Endothelial cell (in vitro differentiated cells): ENCODE measurements at places on chromosomes 2 and 18. TPM values are rescaled to one million over a fixed set of nuclear protein-coding genes. Genes with fewer than 3 reads are reported as not detected.

- no peak overlapping the region for H3K4me3 ChIP-seq
- H3K27me3 ChIP-seq = no peaks in the 10 kb centered on the region
- no peak overlapping the region for H3K27ac ChIP-seq
- DNase-seq = no peak
These were observed 282.5 kb upstream of the CWC22 start for GRCh38 chr2:180289627-180290026.

DNA sequence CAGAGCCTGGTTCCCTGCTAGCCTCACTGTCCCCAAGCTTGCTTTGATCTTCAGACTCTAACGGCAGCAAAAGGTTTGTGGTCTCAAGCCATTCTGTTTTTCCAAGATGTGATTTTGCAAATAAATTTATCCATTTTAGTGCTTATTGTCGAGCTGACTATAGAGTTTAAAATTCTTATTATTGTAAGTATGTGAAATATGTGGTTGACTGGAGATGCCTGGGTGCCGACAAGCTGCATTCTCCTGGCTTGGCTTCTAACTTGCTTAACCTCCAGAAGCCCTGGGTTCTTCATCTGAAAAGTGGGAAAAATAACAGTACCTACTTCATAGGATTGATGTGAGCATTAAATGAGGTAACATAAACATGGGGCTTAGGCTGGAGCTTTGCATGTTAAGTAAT, 9.9 kb upstream of the EDAR start:
- no peak overlapping the region for H3K4me3 ChIP-seq
- H3K4me1 ChIP-seq = no peaks in the 10 kb centered on the region
- peaks cover 5% of the 10 kb centered on the region for H3K27me3 ChIP-seq
- no peak for DNase-seq
- no peak overlapping the region for H3K27ac ChIP-seq
- no peaks in the 10 kb centered on the region for H3K36me3 ChIP-seq

- H3K36me3 ChIP-seq = no peaks in the 10 kb centered on the region
- DNase-seq = peak; percentile 17
- peak overlapping the region; percentile 33 for H3K27ac ChIP-seq
These were observed 225.8 kb upstream of the SIX3 start for GRCh38 chr2:44715671-44716081.

DNA sequence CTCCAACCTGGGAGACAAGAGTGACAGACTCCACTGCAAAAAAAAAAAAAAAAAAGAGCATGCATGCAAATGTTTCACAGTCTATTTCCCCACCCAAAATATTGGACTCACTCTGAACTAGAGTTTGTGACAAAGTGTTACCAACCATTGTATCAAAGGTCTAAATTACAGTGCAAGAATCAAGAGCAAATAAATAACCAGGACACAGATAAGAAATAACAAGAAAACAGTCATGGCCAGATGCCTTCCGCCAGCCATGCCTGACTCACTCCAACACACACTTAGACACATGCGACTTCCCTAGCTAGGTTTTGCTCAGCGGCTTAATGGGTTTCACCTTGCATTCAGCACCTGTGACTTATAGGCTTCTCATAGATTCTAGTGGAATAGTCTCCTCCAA, 62.8 kb downstream of the CYB5A start:
- no peak overlapping the region for H3K4me3 ChIP-seq
- H3K36me3 ChIP-seq = no peaks in the 10 kb centered on the region
- peaks cover 1% of the 10 kb centered on the region for H3K27me3 ChIP-seq
- no peaks in the 10 kb centered on the region for H3K4me1 ChIP-seq
- no peak for DNase-seq

DNA sequence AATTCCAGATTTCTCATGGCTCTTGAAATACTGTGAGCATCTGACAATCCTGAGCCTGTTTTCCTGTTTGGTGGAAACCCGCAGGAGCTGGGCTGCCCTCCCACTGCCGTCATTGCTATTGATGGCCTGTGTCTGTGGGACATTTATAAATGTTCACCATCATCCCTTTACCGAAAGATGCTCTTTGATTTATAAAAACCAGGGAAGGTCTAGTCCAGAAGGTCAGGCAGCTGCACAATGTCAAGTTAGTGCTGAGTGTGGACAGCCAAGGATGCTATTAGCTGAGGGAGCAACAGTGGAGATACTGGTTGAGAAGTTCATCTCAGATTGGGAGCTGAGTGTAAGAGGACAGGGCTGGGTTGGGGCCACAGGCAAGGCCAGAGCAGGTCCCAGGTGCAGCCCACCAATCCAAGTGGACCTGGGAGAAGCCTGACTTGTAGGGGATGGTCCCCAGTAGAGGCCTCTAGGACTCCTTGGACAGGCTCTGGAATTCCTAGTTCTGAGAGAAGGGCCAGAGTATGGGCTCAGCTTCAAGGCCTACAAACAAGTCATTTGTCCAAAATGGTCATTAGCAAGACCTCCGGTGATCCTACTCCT, 55.1 kb downstream of the COPS8 start:
- H3K4me1 ChIP-seq = no peaks in the 10 kb centered on the region
- H3K4me3 ChIP-seq = no peak overlapping the region
- H3K27me3 ChIP-seq = no peaks in the 10 kb centered on the region
- no peaks in the 10 kb centered on the region for H3K36me3 ChIP-seq
- H3K27ac ChIP-seq = no peak overlapping the region

- no peak overlapping the region for H3K4me3 ChIP-seq
- no peak for DNase-seq
- H3K27me3 ChIP-seq = no peaks in the 10 kb centered on the region
- H3K4me1 ChIP-seq = peaks cover 4% of the 10 kb centered on the region
- H3K27ac ChIP-seq = no peak overlapping the region
These were observed 35.3 kb upstream of the FRZB start for GRCh38 chr2:182901748-182902147.

DNA sequence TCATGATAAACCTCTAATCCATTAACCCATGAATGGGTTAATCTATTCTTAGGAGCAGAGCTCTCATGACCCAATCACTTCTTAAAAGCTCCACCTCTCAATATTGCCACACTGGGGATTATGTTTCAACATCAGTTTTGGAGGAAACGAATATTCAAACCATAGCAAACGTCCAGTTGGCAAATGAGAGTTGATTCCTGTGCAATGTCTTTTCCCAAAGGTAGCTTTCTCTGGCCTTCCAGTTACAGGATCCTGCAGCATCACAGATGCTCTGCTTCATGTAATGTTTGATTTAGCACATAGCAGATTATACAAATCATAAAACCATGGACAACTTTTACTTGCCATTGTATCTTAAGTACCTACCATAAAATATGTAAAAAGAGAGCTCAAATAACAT, 481.0 kb downstream of the TNS1 start:
- no peak overlapping the region for H3K27ac ChIP-seq
- no peaks in the 10 kb centered on the region for H3K4me1 ChIP-seq
- H3K36me3 ChIP-seq = no peaks in the 10 kb centered on the region
- no peaks in the 10 kb centered on the region for H3K27me3 ChIP-seq

GRCh38 chr2:37301408-37301807, 23.2 kb downstream of the PRKD3 start:
- no peak overlapping the region for H3K4me3 ChIP-seq
- H3K27ac ChIP-seq = peak overlapping the region; percentile 30
- H3K36me3 ChIP-seq = peaks cover 3% of the 10 kb centered on the region
- H3K27me3 ChIP-seq = peaks cover 2% of the 10 kb centered on the region

- H3K4me3 ChIP-seq = no peak overlapping the region
- no peak overlapping the region for H3K27ac ChIP-seq
- peaks cover 39% of the 10 kb centered on the region for H3K4me1 ChIP-seq
- no peak for DNase-seq
- H3K36me3 ChIP-seq = no peaks in the 10 kb centered on the region
- H3K27me3 ChIP-seq = peaks cover 8% of the 10 kb centered on the region
These were observed 291.8 kb downstream of the NEDD4L start for GRCh38 chr18:58335821-58336220.

- peak within 1 kb of the TSS; percentile 89 for H3K4me3 ChIP-seq
- peaks cover 12% of the 10 kb centered on the region for H3K4me1 ChIP-seq
- DNase-seq = peak; percentile 73
These were observed at the start of gene OBSL1 for GRCh38 chr2:219571311-219572236. Gene OBSL1, minus strand, starts transcription at chr2:219571539. Its CDS starts 307 bp downstream, at chr2:219571232.

DNA sequence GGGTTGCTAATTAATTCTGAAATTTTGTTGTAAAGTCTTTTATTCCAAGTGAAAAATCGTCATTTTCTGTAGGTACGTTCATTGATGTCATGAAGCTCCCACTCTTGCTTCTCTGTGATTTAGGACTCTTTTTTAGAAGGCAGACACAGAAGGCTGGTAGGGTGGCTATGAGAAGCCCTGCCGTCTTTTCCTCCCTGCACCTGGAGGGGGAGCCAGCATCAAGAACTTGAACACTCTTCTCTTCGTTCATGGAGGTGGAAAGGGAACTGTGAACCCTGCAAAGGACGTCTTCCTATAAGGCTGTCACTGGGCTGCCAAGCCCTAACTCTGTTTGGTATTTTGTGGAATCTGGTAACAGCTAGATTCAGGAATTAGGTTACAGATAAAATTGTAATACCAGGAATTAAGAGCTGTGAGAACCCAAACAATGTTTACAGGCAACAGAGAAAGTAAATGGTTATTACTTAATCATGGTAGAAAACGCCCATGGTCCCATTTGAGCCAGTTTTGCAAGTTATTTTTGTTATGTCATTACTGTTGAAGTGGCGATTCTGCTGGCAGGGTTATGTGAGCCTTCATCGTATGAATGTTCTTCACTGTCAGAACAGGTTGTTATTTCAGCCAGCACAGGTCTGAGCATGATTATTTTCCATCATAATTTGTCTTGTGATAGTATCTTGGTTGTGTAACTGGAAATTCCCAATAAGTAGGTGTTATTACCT, 112.2 kb downstream of the OSBPL6 start:
- peaks cover 35% of the 10 kb centered on the region for H3K4me1 ChIP-seq
- H3K36me3 ChIP-seq = no peaks in the 10 kb centered on the region
- H3K27ac ChIP-seq = no peak overlapping the region
- peak; percentile 67 for DNase-seq
- H3K4me3 ChIP-seq = no peak overlapping the region
- H3K27me3 ChIP-seq = no peaks in the 10 kb centered on the region

NTSR2 gene
- total RNA-seq = not detected

TSPYL6 gene
- total RNA-seq = not detected

SCLY gene
- 17.7 TPM for total RNA-seq
